Left kidney (tissue), 8 donors: ENCODE measurements at places on chromosomes 6 and 20. TPM values are rescaled to one million over a fixed set of nuclear protein-coding genes. Genes with fewer than 3 reads are reported as not detected.

GRCh38 chr6:36621371-36621855, 27.3 kb downstream of the SRSF3 start:
- DNase-seq, result no peak

- no peak for DNase-seq
These were observed 332.9 kb downstream of the CDKAL1 start for GRCh38 chr6:20866935-20867703.

GRCh38 chr6:170042596-170043118, 248.2 kb downstream of the DLL1 start:
- no peak for DNase-seq

GRCh38 chr6:28803337-28803709, 120.5 kb downstream of the TRIM27 start:
- no peak for DNase-seq

DNA sequence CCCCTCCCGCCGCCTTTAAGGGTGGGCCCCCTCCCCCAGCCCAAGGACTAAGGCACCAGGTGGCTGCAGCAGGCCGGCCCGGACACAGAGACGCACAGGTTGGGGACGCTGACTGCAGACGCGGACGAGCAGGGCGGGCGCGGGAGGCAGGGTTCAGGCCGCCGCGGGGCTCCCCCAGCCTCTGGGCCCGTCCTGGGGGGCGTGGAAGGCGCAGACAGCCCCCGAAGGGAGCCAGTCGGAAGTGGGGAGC, 9.3 kb downstream of the DUSP15 start:
- no peak for DNase-seq

- no peak for DNase-seq
These were observed 585.2 kb downstream of the HAO1 start for GRCh38 chr20:7355051-7355450.

GRCh38 chr6:108365478-108365877, 70.6 kb downstream of the AFG1L start:
- DNase-seq, result no peak

DNA sequence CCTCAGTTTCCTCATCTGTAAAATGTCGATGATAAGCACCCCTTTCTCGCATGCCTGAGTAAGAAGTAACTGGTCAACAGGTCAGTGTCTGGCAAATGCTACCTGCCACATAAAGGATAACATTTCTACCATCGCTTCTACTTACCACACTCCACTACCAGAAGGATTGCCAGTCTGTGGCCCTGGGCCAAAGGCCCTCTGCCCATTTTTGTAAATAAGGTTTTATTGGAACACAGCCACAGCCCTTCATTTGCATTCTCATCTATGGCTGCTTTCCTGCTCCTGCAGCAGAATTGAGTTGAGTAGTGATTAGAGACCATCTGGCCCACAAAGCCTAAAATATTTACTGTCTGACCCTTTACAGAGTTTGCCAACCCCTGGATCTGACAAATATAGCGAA, 121.8 kb downstream of the TOX2 start:
- DNase-seq, result no peak

DNA sequence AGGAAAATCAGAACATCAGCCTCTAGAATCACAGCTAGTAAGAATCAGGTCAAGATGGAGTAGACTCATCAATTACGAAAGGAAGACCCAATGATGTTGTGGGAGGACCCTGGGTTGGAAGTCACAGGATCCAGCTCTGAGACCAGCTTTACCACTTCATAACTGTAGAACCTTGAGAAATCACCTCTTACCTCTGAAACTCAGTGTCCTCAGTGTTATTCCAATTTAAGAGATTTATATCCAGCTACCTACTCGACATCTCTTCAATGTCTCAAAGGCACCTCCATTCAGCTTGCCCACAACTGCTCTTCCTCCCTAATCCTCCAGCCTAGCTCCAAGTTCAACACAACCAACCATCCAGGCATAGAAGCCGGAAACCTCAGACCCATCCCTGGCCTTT, 16.3 kb downstream of the MRPL14 start:
- no peak for DNase-seq

SIRPG gene
- not detected for polyA plus RNA-seq

ECT2L gene
- polyA plus RNA-seq, result 0.55 TPM

PDYN gene
- polyA plus RNA-seq, result 0.52 TPM

GRCh38 chr6:511488-512137, 120.1 kb downstream of the IRF4 start:
- no peak for DNase-seq

GRCh38 chr6:126335210-126335609, 4.7 kb upstream of the CENPW start:
- no peak for DNase-seq

TNFRSF6B gene
- 2.1 TPM for polyA plus RNA-seq

- DNase-seq, result no peak
These were observed 28.7 kb upstream of the SPAG4 start for GRCh38 chr20:35586751-35587425.

GRCh38 chr6:48859562-48860123, 603.4 kb downstream of the MMUT start:
- DNase-seq, result no peak

- DNase-seq, result no peak
These were observed 11.1 kb downstream of the ADTRP start for GRCh38 chr6:11767458-11767857.

YTHDF1 gene
- 45.5 TPM for polyA plus RNA-seq

DNA sequence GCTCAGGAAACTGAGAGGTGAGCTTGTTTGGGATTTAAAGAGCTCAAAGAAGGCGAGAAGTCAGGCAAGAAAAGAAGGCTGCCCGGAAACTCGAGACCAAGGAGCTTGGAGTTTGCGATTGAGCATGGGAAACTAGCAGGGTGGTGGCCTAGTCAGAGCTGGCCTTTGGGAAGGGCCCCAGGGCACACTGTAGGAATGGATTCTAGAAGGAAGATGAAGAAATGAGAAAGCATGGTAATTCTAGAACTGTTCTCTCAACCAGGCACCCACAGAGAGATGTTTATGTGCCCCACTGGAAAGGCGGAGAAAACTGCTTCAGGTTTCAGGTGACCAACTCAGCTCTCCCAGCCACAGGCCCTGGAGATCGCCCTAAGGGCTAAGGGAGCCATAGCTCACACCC, 126.2 kb downstream of the FOXO3 start:
- DNase-seq, result no peak

DNA sequence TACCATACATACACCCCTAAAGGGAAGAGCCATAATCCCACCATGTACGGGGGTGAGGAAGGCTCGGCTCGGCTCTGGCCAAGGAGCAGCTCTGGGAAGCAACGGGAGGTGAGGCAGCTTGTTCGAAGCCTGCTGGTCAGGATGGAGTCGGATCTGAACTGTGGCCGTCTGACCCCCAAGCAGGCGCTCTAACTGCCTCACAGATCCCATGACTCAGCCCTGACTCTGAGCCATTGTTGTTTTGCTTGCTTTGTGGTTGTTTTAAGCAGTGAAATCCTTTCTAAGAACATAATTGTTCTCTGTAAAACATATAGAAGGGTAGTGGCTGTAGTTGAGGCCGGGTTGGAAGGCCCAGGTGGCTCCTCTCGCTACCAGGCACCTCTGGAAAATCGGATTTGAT, 10.9 kb downstream of the C6orf132 start:
- DNase-seq, result no peak

DNA sequence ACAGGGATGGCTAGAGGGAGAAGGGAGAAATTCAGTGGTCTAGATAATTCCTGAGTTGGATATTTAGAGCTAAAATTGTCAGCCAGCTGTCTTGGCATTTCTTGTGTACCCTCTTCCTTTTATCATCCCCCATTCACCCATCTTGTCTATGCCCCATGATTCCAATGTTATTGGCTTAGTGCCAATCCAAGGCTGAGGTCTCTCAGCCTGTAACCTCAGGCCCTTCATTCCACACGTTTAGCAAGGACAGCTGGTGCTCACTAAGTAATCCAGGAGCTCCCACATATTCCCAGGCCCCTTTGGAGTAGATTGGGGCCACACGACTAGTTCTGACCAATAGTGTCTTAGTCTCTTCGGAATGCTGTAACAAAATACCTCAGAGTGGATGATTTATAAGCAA, 112.4 kb upstream of the ATXN1 start:
- no peak for DNase-seq

DNA sequence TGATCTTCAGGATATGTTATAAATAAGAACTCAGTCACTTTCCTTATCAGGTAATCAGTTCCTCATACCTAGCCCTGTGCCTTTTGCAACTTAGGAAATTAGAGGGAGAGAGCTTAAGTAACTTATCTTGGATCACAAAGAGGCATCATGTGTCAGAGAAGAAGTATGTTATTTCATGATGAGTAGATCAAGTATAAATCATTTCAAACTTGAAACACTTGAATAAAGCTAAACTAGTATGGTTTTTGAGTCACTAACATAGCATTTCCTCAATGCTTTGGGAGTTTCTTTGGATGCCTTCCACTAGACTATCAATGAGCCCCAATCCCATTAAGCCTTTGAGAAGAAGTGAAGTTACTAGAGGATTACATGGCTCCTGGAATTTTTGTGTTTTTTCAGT, 102.6 kb upstream of the TNFAIP3 start:
- no peak for DNase-seq
